ENCODE measurements at places on chromosomes 13 and 19.

- DNase-seq = no peak
These were observed 1065.1 kb upstream of the SPRY2 start for GRCh38 chr13:81406022-81406421.

- DNase-seq = no peak
These were observed 49.7 kb downstream of the TEX29 start for GRCh38 chr13:111370147-111370546.

DNA sequence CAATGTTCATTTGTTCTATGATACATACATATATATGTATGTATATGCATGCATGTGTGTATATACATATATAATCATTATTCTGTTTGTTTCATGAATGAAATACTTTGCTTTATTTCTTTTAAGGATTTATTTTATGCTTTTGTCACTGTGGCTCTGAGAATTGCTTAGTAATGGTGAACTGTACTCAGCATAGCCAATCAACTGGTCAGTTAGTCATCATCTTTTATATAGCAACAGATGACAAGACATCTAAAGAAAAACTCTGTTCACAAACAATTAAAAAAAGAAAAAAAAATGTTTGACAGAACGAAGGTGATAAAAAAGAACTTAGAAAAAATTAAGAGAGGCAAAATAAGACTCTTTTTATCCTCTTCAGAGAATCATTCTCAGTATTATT lies 1440.3 kb downstream of the PCDH9 start:
- no peak for DNase-seq

- DNase-seq = no peak
These were observed 85.4 kb downstream of the KLF12 start for GRCh38 chr13:74048756-74049155.

- no peak for DNase-seq
These were observed 14.5 kb upstream of the ZBTB32 start for GRCh38 chr19:35689836-35690235.

DNA sequence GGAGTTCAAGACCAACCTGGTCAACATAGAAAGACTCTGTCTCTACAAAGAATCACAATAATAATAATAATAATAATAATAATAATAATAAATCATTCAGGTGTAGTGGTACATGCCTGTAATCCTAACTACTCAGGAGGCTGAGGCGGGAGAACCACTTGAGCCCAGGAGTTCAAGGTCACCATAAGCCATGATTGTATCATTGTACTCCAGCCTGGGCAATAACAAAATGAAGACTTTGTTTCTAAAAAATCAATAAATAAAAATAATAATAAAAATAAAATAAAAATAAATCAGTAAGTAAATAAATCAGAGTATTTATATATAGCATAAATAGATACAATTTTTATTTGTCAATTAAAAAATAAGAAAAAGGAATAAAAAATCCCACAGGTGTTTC lies 1636.4 kb downstream of the SLITRK1 start:
- DNase-seq = no peak

DNA sequence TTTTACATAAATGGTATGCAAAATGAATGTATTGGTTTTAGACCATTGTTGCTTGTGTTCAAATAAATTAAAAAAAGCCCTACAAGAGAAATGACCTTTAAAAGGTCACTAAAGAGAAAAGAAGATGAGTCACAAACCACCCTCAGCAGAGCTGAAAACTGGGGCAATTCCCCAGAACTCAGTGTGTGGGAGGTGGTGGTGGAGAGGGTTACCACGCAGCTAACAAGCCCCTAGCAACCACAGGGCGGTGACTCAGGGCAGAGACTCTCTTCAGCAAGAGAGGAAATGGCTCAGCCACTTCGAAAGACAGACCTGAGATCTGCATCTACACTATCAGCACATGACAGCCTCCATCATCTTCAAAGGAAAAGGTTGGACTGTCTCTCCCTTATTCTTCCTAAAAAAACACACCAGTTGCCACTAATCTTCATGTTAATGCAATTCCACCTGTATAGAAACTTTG lies 29.4 kb upstream of the NDFIP2 start:
- DNase-seq = peak; percentile 69

DNA sequence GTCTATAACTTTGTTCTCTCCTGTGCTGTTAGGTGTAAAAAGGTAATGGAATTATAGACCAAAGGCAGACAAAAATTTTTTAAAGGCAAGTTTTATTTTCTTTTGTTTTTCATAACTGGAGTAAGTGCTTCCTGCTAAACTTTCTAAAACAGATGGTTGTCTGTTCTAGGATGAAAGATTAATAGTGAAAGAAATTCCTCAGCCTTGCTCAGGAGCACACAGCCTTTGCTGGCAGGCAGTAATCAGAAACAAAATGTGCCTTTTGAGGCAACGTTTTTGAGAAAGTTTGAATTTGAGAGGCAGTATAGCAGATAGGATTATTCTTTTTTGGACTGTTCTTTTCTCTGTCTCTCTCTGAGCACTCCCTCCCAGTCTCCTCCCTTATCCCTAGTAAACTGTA lies 2749.5 kb downstream of the PCDH9 start:
- DNase-seq = no peak

DNA sequence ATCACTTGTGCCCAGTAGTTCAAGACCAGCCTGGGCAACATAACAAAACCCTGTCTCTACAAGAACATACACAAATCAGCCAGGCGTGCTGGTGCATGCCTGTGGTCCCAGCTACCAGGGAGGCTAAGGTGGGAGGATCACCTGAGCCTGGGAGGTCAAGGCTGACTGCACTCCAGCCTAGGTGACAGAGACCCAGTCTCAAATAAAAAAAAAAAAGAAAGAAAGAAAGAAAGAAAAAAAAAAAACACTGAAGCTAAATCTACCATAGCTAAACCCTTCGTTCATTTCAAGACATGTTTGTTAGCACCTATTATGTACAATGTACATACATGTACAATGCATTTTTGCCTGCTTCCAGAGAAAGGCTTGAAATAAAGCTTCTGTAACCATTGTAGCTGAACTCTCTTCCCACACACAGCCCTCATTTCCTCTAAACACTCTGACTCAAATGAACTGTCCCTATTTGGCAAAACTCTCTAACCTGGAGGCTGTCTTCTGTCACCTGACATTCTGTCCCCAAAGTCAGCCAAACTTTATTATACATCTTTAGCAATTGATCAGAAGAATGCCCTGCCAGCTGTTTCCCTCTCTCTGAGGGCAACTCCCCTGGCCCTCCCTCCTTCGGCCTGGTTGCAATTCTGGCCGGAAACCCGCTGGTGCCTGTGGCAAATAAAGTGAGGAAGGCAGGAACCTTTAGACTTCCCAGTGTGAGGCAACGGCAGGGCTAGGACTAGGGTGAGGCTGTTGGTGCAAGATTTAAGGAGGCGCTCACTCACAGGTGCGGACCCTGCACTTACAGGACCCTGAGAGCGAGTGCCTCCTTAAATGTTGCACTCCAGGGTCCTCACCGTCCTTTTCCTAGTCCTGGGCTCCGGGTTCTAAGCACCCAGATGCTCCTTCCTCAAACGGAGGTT lies 1.8 kb downstream of the ETHE1 start:
- no peak for DNase-seq

DNA sequence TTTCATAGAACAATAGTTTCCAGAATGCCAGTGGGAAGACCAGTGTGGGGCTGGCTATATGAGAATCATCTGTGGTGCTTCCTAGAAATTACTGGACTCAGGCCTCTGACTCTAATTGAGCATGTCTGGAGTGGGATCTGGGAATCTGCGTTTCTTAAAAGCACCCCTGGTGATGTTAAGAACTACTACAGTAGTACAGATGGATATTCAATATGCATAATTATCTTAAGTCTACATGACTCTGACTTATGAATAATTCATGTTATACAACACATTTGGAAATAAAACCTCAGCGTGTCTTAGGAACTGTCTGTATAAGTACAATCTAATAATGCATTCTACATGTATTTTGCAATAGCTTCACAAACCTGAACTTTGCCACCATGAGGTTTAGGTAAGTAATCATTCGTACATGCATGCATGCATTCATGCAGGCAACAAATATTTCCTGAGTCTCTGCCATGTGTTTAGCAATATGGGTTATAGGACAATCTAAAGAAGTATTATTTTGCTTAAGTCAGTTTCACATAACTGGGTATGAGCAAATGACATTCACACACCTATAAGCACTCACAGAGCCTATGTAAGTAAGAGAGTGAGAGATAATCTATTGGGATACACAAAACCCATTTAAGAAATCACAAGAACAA lies 62.0 kb downstream of the EPSTI1 start:
- DNase-seq = no peak

- no peak for DNase-seq
These were observed 58.9 kb downstream of the RXFP2 start for GRCh38 chr13:31798189-31798588.

GRCh38 chr13:34762312-34762711 lies 179.8 kb upstream of the NBEA start:
- no peak for DNase-seq

- no peak for DNase-seq
These were observed 183.2 kb upstream of the GPR12 start for GRCh38 chr13:26943748-26944147.

GRCh38 chr13:99967869-99968520 lies 3.6 kb downstream of the ZIC5 start:
- no peak for DNase-seq

GRCh38 chr13:111845621-111846351 lies 221.2 kb upstream of the SOX1 start:
- no peak for DNase-seq

DNA sequence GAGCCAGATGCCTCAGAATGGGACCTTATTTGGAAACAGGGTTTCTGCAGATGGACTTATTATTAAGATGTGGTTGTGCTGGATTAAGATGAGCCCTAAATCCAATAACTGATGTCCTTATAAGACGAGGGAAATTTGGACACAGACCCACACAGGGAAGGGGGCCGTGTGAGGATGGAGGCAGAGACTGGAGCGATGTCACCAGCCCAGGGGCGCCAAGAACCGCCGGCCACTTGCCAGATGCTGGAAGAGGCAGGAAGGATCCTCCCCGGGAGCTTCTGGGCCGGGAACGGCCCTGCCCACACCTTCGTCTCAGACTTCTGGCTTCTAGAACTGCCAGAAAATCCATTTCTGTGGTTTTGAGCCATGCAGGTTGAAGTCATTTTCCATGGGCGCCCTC lies 26.6 kb downstream of the GNG7 start:
- DNase-seq = no peak

GRCh38 chr19:55590617-55591016 lies 8.7 kb downstream of the FIZ1 start:
- DNase-seq = no peak

GRCh38 chr19:46191972-46192371 lies 37.6 kb upstream of the IGFL1 start:
- no peak for DNase-seq

GRCh38 chr19:33736158-33736557 lies 60.5 kb upstream of the KCTD15 start:
- no peak for DNase-seq

DNA sequence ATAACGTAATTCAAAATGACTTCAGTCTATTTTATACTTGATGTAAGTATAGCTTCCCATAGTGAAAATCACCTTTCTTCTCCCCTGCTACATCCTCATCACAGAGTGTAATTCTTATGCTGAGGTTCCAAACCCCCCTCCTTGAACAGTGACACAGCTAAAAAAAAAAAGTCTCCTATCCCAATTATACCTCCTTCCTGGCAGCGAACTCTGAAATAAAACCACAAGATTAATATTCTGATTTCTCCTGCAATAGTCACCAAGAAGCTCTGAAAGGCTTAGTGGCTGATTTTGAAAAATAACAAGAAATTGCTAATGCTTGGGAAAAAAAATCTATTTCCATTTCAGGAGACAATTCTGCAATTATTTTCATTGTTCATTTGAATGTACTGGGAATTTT lies 36.3 kb downstream of the EFNB2 start:
- no peak for DNase-seq

- no peak for DNase-seq
These were observed 153.6 kb upstream of the TMTC4 start for GRCh38 chr13:100828226-100828625.

DNA sequence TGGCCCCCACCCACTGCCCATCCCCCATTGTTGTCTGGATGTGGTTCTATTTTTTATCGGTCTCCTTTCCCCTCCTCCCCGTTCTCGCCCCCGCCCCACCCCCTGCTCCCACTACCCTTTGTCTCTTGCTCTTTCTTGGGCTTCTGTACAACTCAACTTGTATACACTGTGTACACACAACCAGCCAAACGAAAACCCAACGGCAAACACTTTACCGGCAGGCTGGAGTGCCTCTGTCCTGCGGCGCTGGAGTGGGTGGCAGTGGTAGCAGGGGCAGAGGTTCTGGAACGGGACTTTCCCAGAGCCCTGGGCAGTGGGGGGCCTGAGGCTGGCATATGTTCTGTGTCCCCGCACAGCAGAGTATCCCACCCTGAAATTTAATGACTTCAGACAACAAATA lies 13.7 kb downstream of the RRAS start:
- DNase-seq = no peak

DNA sequence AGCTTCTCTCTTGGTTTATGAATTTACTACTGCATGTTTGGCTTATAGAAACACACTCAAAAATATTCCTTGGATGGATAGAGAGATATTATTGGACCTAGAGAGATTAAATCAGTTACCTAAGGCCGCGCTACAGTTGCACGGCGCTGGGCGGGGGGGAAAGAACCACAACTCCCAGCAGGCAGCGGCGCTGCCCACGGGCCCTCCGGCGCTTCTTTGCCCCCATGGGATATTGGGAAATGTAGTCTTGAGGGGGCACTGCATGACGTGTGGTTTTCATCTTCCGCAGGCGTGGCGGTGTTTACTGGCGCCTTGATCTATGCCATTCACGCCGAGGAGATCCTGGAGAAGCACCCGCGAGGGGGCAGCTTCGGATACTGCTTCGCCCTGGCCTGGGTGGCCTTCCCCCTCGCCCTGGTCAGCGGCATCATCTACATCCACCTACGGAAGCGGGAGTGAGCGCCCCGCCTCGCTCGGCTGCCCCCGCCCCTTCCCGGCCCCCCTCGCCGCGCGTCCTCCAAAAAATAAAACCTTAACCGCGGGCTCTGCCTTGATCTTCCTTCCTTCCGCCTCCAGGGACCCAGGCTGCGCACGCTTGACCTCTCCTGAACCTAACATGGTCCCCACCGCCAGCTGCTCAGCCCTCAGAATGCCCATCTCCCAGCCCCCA lies 4.8 kb downstream of the EMP3 start:
- peak; percentile 79 for DNase-seq

GRCh38 chr13:31441800-31442510 lies 242.2 kb downstream of the B3GLCT start:
- no peak for DNase-seq

- no peak for DNase-seq
These were observed 4.9 kb upstream of the ZNF580 start for GRCh38 chr19:55635856-55636440.
